ENCODE measurements at places on chromosomes 5 and 9.

DNA sequence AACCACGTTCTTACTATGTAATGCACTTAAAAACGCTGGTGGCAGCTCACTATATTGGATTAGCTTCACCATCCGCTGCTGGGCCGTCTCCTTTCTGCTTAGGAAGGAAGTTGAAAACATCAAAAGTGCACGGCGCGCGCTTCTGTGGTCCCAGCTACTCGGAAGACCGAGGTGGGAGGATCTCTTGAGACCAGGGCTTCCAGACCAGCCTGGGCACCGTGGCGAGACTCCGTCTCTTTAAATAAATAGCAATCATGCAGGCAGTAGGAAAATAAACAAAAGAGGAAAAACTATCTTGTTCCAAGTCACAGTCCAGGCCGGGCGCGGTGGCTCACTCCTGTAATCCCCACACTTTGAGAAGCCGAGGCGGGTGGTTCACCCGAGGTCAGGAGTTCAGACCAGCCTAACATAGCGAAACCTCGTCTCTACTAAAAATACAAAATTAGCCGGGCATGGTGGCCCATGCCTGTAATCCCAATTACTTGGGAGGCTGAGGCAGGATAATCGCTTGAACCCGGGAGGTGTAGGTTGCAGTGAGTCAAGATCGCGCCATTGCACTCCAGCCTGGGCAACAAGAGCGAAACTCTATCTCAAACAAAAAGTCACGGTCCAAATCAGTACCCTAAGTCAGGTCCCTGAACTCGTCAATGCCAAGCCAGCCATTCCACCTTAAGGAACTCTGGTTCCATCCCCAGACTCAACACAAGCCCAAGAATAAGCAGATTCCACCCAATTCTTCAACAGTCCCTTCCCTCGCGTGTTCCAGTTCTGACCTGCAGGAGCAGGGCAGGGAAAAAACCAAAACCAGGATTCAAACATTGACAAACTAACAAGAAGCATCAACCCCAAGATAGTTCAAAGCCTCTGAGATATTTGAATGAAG is 1.0 kb upstream of the GOLGA1 start:
- DNase-seq, result peak; percentile 8

- DNase-seq, result no peak
Observed at GRCh38 chr5:79107020-79107796, 4.4 kb upstream of the BHMT start.

GRCh38 chr5:38764937-38765391 is 80.8 kb upstream of the OSMR start:
- DNase-seq, result no peak

DNA sequence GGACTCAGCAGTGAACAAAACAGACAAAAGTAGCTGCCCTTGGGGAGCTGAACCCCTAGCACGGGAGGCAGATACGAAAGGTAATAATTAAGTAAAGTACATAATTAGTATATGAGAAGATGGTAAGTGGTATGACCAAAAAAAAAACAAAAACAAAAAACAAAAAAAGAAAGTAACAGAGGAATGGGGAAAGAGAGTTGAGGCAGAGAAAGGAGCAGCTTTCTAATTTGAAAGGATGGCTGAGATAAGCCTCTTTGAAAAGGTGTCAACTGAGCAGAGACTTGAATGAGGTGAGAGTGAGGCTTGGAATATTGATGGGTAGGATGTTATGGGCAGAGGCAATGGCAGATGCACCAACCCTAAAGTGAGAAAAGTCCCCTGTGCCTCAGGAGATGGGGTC is 69.7 kb downstream of the CARTPT start:
- no peak for DNase-seq

- DNase-seq, result no peak
Observed at GRCh38 chr5:111513131-111513520, 791 bp upstream of the STARD4 start.
